ENCODE measurements at places on chromosomes 2 and 18.

DNA sequence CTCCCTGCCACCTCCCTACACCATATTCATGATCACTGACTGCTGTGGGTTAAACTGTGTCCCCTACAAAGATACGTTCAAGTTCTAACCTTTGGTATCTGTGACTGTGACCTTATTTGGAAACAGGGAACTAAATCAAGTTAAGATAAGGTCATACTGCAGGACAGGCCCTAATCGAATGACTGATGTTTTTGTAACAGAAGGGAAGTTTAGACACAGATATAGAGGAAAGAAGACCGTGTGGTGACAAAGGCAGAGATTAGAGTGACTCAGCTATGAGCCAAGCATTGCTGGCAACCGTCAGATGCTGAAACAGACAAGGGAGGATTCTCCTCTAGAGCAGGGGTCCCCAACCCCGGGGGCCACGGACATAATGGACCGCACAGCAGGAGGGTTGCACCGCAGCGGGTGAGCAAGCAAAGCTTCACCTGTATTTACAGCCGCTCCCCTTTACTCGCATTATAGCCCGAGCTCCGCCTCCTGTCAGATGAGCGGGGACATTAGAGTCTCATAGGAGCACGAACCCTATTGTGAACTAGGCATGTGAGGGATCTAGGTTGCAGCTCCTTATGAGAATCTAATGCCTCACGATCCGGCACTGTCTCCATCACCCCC is 28.9 kb upstream of the RNF152 start:
- DNase-seq, result no peak

DNA sequence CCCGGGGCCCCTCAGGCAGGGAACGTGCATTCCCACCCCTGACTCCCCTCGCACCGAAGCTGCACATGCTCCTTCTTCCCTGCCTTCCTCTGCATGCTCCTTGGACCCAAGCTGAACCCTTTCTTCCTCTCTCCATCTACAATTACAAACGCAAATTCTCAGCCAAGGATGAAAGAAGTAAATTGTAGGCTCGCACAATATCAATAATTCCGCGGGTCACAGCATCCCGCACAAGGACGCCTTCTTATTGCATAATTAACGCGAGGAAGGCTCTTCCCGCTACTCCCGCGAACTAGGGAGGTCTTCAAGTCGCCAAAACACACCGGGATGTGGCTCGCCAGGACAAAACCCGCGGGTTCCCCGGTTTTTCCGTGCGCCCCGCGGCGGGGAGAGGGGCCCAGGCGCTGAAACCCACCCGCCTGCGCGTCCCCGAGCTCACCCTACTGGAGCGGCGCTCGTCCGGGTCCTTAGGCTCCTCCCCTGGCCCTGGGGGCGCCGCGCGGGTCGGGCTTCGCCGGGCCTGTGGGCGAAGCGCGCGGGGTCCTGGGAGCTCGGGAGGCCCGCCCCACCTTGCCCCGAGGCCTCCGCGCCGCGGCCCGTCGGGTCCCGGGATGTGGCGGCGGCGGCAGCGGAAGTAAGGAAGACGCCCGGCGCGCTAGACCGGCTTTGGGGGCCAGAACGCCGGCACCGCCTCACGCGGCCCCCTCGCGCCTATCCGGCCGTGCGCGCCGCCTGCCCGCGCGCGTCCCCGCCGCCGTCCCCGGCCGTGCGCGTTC is at the start of gene CHST10:
Gene CHST10, minus strand, starts transcription at position 734 of the 776 bp plus-strand sequence. CDS start 10,993 bp downstream, outside the sequence.
- DNase-seq, result peak; percentile 57

DNA sequence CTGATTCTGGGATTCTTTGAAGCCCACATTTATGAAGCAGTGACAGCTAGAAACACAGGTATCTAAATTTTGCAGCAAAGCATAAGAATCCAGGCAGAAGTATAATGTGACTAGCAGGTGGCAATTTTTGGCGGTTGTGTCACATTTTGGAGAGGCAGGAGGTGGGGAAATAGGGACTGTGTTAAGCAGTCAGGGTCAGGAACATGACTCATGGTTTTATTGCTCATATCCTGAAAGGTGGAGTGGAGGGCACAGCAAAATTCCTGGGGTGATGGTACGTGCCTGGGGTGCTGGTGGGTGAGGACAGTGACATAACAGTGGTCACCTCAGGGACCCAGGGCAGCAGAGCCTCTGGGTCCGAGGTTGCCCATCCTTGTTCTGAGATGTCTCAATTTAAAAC is 63.5 kb upstream of the TTN start:
- no peak for DNase-seq

DNA sequence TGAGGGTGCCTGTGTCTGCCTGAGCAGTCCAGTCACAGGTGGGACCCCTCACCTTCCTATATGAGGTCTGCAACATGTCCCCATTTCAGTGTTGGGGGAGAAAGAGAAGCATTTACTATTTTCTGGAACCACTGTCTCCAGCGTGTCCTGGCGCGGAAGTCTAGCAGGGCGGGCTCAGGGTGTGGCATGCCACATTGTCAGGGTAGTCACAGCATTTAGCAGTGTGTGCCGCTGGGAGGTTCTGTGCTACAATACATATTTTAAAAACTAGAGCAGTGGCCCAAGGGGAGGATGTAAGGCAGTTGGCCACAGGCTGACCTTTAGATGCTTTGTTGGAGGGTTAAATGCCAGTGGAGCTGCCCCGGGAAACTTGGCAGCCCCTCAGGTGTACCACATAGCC is 12.5 kb downstream of the UBE2F start:
- DNase-seq, result no peak

DNA sequence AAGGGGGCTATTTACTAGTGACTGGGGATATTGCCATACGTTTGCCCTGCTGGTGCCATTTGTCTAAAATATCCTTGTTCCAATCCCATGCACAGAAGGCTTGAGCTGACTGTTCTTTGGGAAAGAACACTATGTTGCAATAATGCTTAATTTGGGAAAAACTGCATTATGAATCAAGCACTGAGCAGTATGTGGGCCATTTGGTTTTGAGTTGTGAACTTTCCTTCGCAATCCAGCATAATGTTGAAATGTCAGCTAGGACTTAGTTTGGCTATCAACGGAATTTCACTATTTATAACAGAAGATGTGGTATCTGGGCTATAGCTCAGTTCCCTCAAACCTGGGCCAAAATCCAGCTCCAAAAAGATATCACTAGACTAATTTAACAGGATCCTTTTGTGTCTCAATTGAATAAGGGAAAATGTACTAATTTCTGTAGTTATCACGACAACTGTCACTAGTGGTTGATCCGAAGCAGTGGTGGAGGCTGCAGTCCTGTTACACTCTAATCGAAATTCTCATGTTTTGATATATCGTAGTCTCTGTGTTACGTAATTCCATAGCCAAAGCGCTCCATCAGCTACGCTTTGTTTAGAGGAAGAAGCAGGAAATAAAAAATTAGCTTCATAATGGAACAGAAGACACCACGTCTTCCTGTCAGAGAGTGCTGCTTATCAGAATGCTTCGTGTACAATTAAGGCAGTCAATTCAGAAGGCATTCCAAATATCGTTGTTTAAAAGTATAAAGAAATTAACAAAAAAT is 686.8 kb upstream of the SALL3 start:
- no peak for DNase-seq

- DNase-seq, result no peak
Measured at GRCh38 chr2:149989447-149990063, 402.0 kb upstream of the MMADHC start.

DNA sequence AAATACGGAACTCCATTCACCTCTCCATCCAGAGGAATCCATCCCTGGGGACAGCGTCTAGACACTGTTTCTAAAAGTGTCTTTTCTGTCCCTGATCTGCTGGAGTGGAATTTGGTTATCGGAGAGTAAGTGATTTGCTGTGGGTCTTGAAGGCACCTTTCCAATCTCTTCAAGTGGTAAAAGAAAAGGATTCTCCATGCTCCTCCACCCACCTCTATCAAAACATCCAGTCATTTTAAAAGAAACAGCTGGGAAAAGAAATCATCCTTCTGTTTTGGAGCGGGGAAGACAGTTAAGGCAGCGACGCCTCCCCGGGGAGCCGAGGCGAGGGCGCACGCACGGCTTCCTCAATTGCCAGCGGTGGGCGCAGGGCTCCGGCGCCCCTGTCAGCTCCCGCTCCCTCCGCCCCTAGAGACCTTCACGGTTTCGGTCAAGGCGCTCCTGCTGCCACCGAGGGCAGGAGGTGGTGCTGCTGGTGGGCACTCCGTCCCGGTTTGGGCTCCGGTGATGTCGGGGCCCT is 547 bp downstream of the SLC35F5 start:
- peak; percentile 49 for DNase-seq

Measured in activated naive CD4-positive, alpha-beta T cell treated with anti-CD3 and anti-CD28 coated beads for 36 hours (primary cell).